ENCODE measurements at places on chromosomes 16 and 17. TPM values are rescaled to one million over a fixed set of nuclear protein-coding genes. Genes with fewer than 3 reads are reported as not detected.

SULT1A3 gene
- total RNA-seq, result 6.5 TPM

SULT1A2 gene
- total RNA-seq, result 1.7 TPM

DNASE1L2 gene
- total RNA-seq, result 0.48 TPM

ARMC7 gene
- total RNA-seq, result 9.5 TPM

ABCA8 gene
- total RNA-seq, result not detected

TPSB2 gene
- total RNA-seq, result not detected

TVP23C gene
- total RNA-seq, result 15.1 TPM

ACSM2B gene
- not detected for total RNA-seq

UBTF gene
- 63.3 TPM for total RNA-seq

WFDC1 gene
- 0.59 TPM for total RNA-seq

Measured in H7 (cell line).